Activated T-helper 1 cell treated with anti-CD3 and anti-CD28 coated beads, Interleukin-12 subunit alpha, Interleukin-12 subunit beta, Interleukin-2, Interleukin-4 antibody, amounts not matched to agents 30 ng/mL and 10 ng/mL and 1 ng/mL, durations not matched to agents 14 hours and 24 hours and 36 hours (primary cell): ENCODE measurements at places on chromosomes 12 and 14. TPM values are rescaled to one million over a fixed set of nuclear protein-coding genes. Genes with fewer than 3 reads are reported as not detected.

GRCh38 chr14:49945448-49946319 is 52.8 kb downstream of the ARF6 start:
- H3K4me1 ChIP-seq = peaks cover 79% of the 10 kb centered on the region
- H3K36me3 ChIP-seq = peaks cover 22% of the 10 kb centered on the region
- peak overlapping the region; percentile 90 for H3K27ac ChIP-seq
- H3K27me3 ChIP-seq = no peaks in the 10 kb centered on the region
- DNase-seq = no peak
- H3K4me3 ChIP-seq = peak overlapping the region; percentile 71

GRCh38 chr12:25266497-25266896 is 15.8 kb upstream of the KRAS start:
- H3K27me3 ChIP-seq = peaks cover 10% of the 10 kb centered on the region
- no peak overlapping the region for H3K27ac ChIP-seq
- DNase-seq = no peak
- H3K4me3 ChIP-seq = no peak overlapping the region
- H3K36me3 ChIP-seq = no peaks in the 10 kb centered on the region
- H3K4me1 ChIP-seq = peaks cover 4% of the 10 kb centered on the region

The FLRT2 gene
- not detected in 2 replicates for total RNA-seq

- peaks cover 4% of the 10 kb centered on the region for H3K36me3 ChIP-seq
- H3K27ac ChIP-seq = no peak overlapping the region
- peaks cover 30% of the 10 kb centered on the region for H3K4me1 ChIP-seq
- no peak for DNase-seq
- H3K4me3 ChIP-seq = no peak overlapping the region
These were observed 154.1 kb upstream of the FUT8 start for GRCh38 chr14:65258391-65258790.

GRCh38 chr14:82067221-82067875 is 533.7 kb upstream of the SEL1L start:
- no peak overlapping the region for H3K27ac ChIP-seq
- H3K36me3 ChIP-seq = no peaks in the 10 kb centered on the region
- no peaks in the 10 kb centered on the region for H3K4me1 ChIP-seq
- no peaks in the 10 kb centered on the region for H3K27me3 ChIP-seq

The GPR84 gene
- total RNA-seq = 2.3 and 2.4 TPM in 2 replicates

GRCh38 chr12:55631056-55631455 is 5.6 kb upstream of the OR10P1 start:
- H3K27me3 ChIP-seq = peaks cover 4% of the 10 kb centered on the region
- H3K4me1 ChIP-seq = peaks cover 23% of the 10 kb centered on the region
- no peak overlapping the region for H3K27ac ChIP-seq
- no peak overlapping the region for H3K4me3 ChIP-seq

- no peaks in the 10 kb centered on the region for H3K4me1 ChIP-seq
- no peak overlapping the region for H3K27ac ChIP-seq
- peaks cover 2% of the 10 kb centered on the region for H3K36me3 ChIP-seq
- peaks cover 29% of the 10 kb centered on the region for H3K27me3 ChIP-seq
These were observed 712 bp upstream of the FZD10 start for GRCh38 chr12:130161261-130162243.

- no peaks in the 10 kb centered on the region for H3K27me3 ChIP-seq
- peaks cover 32% of the 10 kb centered on the region for H3K4me1 ChIP-seq
- no peak overlapping the region for H3K4me3 ChIP-seq
- peaks cover 24% of the 10 kb centered on the region for H3K36me3 ChIP-seq
- no peak for DNase-seq
These were observed 444.3 kb upstream of the RGS6 start for GRCh38 chr14:71487941-71488340.

GRCh38 chr12:95179011-95179410 is 38.3 kb downstream of the FGD6 start:
- no peaks in the 10 kb centered on the region for H3K36me3 ChIP-seq
- H3K27ac ChIP-seq = no peak overlapping the region
- DNase-seq = no peak
- H3K27me3 ChIP-seq = peaks cover 4% of the 10 kb centered on the region

DNA sequence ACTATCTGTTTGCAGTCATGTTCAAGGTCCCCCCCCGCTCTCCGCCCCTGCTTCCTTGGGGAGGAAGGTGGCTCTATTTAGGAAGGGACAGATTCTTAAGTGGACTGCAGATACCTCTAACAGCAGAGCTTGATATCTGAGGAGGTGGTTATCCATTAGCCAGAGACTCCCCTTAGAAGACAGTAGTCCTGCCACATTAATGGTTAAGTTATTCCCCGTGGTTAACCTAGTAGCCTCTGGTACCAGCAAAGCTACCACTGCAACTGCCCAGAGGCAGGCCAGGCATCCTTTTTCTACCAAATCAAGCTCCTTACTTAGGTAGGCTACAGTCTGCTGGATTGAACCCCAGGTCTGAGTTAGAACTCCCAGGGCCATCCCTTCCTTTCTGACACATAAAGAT is 162.1 kb upstream of the AVPR1A start:
- no peaks in the 10 kb centered on the region for H3K36me3 ChIP-seq
- H3K27me3 ChIP-seq = no peaks in the 10 kb centered on the region
- no peak for DNase-seq
- no peaks in the 10 kb centered on the region for H3K4me1 ChIP-seq

The KRT72 gene
- not detected in 2 replicates for total RNA-seq

DNA sequence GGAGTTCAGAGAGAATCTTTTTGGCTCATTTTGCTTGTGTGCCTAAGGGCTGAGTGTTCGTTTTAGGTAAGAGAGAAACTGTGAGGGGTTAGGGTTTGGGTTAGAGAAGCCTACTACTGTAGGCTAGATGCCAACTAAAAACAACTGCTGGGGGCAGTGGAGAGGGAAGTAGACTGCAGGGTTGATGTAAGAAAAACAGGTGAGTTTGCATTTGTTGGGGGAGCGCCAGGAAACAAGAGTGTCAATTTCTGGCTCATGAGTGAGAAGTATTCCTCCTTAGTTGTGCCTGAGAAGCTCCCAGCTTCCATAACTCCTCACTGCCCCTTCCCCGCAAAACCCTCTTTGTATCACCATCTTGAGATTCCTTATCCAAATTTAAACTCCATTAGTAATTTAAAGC is 92.3 kb downstream of the DERA start:
- DNase-seq = no peak
- no peaks in the 10 kb centered on the region for H3K36me3 ChIP-seq
- H3K4me1 ChIP-seq = no peaks in the 10 kb centered on the region

The FSCB gene
- total RNA-seq = not detected in 2 replicates

The COL2A1 gene
- 0.08 TPM in 1 of 2 replicates, not detected in the other for total RNA-seq

GRCh38 chr14:88380405-88380804 is 5.1 kb upstream of the SPATA7 start:
- H3K4me1 ChIP-seq = peaks cover 7% of the 10 kb centered on the region
- no peaks in the 10 kb centered on the region for H3K36me3 ChIP-seq
- no peak overlapping the region for H3K27ac ChIP-seq
- DNase-seq = no peak
- H3K27me3 ChIP-seq = peaks cover 10% of the 10 kb centered on the region

DNA sequence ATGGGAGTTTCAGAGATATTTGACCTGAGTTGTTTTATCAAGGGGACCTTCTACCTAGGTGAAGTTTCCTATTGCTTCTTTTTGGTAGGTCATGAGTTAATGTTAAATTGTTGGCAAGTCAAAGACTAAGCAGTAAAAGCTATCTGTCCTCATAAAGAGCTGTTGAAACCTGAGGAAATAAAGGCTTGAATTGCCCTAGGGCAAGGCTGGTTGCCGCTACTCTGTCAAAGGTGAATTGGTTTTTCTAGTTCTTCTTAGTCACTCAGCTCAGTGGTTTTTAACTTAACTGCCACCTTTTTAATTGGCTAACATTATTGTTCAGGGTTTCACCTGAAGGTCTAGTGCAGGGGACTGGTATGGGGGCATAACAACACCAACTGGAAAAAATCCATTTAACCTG is 441.6 kb upstream of the FBXO33 start:
- no peak overlapping the region for H3K27ac ChIP-seq
- no peaks in the 10 kb centered on the region for H3K4me1 ChIP-seq
- no peak overlapping the region for H3K4me3 ChIP-seq
- H3K36me3 ChIP-seq = no peaks in the 10 kb centered on the region
